ENCODE measurements at places on chromosomes 1 and 21.

DNA sequence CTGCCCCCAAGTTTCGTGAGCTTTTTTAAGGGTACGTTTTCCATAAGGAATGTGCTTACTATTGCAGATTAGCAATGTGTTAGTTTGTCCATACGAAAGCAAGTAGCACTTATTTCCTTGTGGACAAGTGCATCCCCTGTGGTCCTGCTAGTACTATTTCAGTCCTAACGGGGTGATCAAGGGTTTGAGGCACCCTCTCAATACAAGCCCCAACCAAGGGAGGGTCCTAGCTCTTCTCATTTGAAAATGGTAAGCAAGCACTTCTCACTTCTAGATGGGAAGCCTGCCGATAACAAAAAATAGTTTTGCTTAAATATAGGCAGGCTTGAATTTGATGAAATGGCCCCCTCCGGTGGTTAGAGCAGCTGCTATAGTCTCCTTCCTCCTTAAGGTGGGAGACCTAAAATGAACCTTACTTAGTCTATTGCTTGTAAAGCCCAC is 64.0 kb upstream of the HMCN1 start:
- peak; percentile 50 for DNase-seq

DNA sequence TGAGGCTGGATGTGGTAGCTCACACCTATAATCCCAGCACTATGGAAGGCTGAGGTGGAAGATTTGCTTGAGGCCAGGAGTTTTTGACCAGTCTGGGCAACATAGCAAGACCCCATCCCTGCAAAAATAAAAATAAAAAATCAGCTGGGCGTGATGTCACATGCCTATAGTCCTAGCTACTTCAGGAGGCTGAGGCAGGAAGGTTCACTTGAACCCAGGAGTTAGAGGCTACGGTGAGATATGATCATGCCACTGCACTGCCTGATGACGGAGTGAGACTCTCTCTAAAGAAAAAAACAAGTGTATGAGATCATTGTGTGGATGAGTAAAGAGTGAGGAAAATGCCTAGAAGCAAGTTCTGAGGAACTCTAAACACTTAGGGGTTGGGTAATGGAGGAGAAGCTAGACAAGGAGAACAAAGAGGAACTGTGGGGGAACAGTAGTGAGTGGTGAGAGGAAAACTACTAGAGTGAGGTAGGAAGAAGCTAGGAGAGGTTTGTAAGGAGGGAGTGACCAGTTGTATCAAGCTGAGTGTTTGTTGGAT is 17.0 kb downstream of the CLIC4 start:
- DNase-seq, result no peak

DNA sequence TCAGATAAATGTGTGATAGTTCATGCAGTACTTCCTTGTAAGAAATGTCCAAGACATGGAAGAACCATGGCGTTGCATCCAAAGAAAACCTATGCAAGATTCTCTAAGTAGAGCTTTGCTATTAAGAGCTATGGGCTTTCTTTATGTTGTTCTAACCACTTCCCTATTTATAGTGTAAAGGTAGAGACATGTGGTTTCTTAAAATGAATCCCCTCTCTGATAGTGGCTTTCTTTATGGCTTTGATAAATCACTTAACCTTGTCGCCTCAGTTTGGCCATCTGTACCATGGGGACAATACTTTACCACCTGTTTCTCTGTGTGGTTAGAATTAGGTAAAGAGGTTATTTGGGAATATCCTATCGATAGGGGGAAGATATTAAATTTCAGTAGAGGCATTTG is 305.5 kb downstream of the NFIA start:
- DNase-seq, result no peak

DNA sequence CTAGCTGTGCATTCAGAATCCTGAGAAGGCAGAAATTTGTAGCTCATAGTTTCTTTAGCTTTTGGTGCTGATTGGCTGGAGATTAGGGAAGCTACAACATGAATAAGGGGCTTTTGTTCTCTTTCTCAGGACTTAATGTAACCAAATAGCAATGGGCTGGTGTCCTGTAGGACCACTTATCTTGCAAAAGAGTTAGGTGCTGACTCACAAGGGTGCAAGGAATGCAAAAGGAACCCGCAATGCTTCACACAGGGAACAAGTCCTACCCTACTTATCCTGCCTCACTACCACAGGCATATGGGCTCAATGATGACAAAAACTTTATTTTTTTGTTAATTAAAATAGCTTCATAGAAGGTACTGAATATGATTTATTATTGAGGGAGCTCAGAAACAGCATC is 541.5 kb downstream of the AMY1C start:
- DNase-seq, result no peak

DNA sequence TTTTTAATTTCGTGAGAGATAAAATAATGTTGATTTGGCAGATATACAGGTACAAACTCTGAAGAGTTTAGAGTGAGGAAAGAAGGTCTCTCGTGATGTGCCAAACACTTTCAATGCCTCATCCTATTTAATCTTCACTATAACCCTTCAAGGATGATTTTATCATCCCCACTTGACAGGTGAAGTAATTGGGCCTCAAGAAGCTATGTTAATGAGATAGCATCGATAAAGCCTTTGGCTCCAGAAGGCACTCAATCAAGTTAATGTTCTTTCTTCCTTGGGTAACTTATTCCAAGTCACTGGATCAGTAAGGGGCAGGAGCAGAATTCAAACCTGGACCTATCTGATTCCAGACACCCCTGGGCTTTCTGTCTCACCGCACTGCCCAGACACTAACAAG is 7.2 kb downstream of the LMOD1 start:
- no peak for DNase-seq

GRCh38 chr1:21913763-21914162 is 23.3 kb downstream of the HSPG2 start:
- no peak for DNase-seq

Measured in activated CD4-positive, alpha-beta memory T cell treated with anti-CD3 and anti-CD28 coated beads, Interleukin-2, amount 10 ng/mL, durations not matched to agents 7 days and 5 days (primary cell).